ENCODE measurements at places on chromosomes 7 and 10.

DNA sequence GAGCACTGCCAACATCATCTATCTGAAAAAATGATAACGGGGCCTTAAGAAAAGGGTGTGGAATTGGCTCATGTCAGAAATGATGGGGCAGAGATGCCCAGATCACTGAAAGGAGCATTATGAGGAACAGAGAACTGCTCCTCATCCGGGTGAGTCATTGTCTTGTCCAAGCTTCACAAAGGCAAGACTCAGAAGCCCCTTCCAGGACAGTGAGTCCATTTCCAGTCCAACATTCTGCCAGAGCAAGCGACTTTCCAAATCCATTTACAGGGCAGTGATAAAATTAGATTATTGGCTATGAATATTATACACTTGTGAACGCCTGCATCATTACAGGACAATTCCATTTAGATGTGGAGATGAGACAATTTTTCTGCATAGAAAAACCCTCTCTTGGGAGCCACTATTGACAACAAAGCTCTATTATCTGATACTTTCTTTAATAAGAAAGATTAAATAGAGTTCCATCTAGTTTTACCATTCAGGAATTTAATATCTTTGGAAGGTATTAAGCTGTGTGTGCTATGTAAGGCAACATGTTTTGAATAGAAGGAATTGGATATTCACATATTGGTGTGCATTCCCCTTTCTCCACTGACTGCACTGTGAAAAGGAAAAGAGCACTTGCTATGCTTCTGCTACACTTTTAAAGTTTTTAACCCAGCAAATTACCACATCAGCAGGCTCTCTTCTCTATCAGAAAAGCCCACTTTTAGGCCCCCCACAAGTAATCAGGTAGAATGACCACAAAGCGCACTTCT, 159.6 kb downstream of the NRP1 start:
- no peak for DNase-seq

GRCh38 chr7:30584965-30585364, 9.7 kb upstream of the GARS1 start:
- DNase-seq, result no peak

DNA sequence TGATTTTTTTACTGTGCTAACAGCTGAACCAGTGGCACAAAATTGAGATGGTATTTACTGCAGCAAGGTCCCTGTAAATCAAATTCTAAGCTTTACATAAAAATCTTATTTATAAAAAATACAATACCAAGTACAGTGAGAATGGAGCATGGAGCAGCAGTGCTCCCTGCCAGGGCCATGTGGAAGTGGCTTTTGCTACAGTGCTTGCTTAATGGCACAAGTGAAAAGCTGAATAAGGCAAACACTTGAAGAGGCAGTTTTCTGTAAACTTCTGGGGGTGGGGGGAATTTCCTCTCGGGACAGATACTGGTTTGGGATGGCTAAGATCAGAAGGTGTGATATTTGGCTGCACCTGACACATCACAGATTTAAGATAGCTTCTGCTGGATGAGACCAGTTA, 27.5 kb downstream of the AP3M1 start:
- DNase-seq, result no peak

DNA sequence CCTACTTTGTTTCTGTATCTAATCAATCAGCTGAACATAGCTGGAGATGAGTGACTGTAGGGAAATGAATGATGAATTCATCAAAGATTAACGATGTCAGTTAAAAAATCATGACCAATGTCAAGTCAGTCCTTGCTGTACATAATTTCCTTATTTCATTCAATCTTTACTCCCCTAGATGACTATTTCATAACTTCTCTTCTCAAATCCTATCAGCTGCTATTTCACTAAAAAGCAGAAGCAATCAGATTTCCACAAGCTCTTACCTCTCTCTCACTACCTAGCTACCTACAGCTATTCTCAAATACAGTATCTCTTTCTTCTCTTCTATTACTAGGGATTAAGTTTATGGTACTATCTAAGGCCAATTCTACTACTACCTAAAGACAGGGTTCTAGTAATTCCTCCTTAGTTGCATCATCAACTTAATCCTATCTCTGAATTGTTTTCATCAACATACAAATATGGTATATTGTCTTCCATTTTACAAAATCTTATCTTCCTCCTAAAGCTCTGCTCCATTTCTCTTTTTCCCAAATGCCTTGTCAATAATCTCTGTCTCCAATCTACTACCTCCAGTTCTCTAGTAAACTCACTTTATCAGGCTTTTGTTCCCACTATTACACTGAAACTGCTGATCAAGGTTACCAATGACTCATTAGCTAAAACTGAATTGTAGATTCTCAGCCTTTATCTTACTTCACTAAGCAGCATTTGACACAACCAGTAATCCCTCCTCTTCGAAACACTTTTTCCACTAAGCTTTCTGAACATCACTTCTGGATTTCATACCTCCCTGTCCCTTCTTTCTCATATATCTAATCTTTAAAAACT, 28.4 kb downstream of the JMJD1C start:
- DNase-seq, result peak; percentile 13

DNA sequence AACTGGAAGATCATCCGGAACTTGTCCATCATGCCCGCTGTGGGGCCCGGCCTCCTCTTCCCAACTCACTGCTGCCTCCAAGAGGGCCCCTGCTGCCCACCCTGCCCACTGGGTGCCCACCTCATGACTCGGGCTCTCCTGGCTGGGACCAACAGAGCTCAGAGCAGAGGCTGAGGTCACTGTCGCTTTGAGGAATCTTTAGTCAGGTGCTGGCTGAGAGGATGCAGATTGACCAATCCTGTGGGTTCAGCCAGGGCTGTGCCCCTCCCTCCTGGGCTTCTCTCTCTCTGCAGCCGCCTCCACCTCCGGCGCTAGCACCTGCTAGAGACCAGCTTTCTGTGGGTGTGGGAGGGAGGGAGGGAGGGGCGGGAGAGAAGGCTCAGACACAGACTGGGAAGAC, at the start of gene CALHM1:
Gene CALHM1 (minus strand): TSS at position 181 of the 400 bp plus-strand sequence. CDS start 149 bp downstream, at position 32.
- no peak for DNase-seq

- DNase-seq, result no peak
Observed at GRCh38 chr7:564176-564865, 44.7 kb upstream of the PDGFA start.

DNA sequence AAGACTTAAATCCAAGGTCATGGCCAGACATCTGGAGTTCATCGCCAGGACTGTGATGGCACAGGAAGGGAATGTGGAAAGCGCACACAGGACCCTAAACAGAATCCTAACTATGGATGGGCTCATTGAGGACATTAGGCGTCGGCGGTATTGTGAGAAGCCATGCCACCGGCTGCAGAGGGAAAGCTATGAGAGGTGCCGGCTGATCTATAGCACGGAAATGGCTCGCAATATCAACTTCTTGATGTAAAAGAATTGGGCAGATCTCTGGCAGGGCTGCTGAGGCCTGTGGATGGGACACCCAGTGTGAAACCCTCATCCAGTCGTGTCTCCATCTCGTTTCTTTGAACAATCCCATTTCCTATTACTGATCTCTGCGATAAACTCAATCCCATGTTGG, 6.3 kb upstream of the CTBP2 start:
- no peak for DNase-seq

GRCh38 chr7:48113275-48113674, 24.2 kb downstream of the UPP1 start:
- no peak for DNase-seq

DNA sequence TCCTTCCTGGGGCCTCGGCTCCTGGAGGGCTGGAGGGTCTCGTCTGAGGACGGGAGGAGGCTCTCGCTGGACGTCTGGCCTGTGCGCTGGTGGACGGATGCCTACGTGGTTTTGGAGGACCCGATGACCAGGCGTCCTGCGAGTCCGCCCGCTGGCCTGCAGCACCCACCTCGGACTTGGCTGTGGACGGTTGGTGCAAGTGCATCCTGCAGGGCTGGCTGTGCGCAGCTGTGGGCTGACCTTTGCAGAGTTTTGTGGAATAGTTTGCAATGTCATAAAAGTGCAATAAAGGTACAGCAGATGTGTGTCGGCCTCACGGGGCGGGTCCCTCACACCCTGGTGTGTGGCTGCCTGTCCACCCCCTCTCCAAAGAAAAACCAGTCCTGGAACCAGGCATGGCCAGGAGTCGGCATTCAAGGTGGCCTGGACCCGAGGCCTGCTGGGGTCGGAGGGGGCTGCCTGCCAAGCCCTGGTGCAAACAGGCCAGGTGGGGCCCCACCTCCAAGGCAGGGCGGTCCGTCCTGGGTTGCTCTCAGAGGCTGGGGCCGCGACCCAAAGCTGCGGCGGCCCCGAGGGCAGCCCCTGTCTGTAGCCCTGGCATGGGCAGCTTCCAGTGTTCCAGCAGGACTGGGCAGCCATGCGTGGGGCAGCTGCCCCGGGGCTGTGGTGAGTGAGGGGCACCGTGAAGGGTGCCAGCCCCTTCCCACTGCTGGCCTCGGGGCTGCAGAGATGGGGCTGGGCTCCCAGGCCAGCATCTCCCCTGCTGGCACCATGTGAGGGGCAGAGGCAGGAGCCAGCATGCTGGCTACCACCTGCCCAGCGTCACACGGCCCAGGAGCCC, 29.3 kb upstream of the FOXL3 start:
- no peak for DNase-seq

DNA sequence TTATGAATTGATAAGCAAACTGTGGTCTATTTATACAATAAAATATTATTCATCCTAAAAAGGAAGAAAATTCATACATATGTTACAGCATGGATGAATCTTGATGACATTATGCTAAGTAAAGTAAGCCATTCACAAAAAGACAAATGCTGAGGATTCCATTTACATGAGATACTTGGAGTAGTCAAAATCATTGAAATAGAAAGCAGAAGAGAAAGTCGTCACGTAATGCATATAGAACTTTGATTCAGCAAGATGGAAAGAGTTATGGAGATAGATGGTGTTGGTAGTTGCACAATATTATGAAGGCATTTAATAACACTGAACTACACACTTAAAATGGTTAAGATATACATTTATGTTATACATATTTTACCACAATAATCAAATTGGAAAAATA, 309.7 kb upstream of the KLF6 start:
- no peak for DNase-seq

- DNase-seq, result no peak
Observed at GRCh38 chr7:130912082-130912861, 178.3 kb upstream of the KLF14 start.

GRCh38 chr7:141359740-141360415, 191.3 kb upstream of the AGK start:
- no peak for DNase-seq

DNA sequence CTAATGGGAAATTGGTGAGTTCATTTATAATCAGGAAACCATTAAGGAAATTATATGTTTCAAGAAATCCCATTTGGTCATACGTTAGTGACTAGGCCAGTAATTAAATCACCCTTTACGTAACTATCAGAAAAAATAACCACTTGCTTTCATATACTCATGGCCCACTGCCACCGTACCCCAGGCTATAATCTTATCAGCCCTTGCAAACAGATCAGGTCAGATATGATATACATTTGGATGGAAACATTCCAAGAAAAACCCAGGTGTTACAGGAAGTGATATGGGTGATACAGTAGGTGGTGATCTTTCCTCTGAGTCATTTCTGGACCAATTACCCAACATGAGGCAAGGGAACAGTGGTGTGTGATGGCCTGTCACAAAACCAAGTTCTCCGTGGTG, 481.0 kb upstream of the SEMA3A start:
- peak; percentile 50 for DNase-seq

DNA sequence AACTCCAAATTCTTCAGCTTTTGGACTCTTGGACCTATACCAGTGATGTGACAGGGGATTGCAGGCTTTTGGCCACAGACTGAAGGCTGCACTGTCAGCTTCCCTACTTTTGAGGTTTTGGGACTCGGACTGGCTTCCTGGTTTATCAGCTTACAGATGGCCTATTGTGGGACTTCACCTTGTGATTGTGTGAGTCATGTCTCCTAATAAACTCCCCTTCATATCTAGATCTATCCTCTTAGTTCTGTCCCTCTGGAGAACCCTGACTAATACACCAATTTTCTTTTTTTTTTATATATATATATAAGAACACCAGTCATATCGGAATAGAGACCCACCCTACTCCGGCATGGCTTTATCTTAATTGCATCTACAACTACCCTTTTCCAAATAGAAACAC, 166.8 kb downstream of the ETV1 start:
- DNase-seq, result no peak

GRCh38 chr10:132254841-132255240, 52.9 kb downstream of the STK32C start:
- no peak for DNase-seq

GRCh38 chr10:76324283-76324682, 892.9 kb downstream of the LRMDA start:
- no peak for DNase-seq

- DNase-seq, result no peak
Observed at GRCh38 chr10:9010931-9011670, 956.6 kb downstream of the GATA3 start.

GRCh38 chr7:38224392-38224791, 46.3 kb downstream of the STARD3NL start:
- DNase-seq, result no peak

DNA sequence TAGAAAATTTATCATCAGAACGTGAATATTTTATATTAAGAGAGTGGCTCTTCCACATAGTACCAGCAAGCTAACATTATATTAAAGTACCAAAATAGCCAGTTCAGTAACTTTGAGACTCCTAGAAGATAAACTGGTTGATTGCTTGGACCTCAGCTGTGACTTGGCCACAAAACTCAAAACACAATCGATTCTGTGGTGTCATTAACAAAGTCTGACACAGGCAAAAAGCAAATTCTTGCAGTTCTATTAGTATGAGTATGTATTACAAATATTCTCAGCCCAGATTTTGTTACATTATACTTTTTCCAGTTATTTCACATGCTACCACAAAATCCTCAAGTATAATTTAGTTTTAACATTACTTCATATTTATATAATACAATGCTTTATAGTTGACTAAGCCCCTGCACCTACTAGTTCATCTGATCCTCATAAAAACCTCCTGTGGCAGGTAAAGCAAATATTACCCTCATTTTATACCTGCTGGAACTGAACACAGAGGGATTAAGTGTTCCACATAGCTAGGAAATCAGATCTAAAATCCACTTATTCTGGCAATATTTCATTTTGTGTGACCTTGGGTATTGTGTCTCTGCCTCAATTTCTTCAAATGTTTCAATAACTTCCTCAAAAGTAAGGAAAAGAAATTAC, 279.9 kb upstream of the MKLN1 start:
- DNase-seq, result no peak

GRCh38 chr7:113040849-113041248, 45.8 kb downstream of the GPR85 start:
- no peak for DNase-seq

- peak; percentile 81 for DNase-seq
Observed at GRCh38 chr7:100130608-100131453, 4.1 kb downstream of the MBLAC1 start.

DNA sequence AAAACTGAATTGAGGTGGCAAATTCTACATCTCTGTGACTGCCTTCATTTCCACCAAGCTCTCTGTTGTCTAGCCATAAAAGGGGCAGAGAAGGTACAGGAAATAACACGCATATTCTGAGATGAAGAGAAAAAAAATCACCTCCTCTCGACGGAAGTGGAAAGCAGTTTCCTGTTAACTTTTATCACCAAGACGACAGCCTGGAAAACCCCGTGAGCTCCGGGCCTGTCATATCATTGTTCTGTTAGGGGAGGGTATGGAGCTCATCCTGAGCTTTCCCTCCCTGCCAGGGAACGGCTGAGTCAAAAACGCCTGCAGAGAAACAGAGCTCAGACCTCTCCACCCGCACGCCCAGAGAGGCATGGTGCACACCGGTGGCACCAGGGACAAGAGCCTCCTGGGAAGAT, 200.3 kb downstream of the PRPF18 start:
- DNase-seq, result peak; percentile 90
